ENCODE measurements at places on chromosomes 2 and 18.

DNA sequence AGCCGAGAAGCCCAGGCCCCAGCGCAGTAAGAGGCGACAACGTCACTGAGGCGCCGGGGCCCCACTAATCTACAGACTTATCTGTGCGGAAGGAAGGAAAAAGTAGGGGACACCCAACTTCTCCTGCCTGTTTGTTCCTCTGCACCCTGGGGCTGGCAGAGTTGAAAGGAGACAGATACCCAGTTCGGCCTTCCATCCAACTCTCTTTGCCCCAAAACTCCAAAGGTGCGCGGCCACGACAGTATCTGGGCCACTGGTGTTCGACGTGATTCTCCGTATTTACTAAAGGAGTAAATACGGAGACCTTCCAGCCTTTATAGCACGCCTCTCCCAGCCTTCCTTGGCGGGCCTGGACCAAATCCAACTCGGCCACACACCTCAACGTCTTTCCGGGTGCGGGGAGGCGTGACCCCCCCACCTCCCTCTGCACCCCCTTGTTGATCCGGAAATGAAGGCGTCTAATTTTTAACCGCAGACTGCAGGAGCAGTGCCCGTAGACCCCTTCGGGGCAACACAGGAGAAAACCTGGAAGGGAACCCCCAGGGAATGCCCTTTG is 1.6 kb downstream of the SMAD7 start:
- DNase-seq, result peak; percentile 66

DNA sequence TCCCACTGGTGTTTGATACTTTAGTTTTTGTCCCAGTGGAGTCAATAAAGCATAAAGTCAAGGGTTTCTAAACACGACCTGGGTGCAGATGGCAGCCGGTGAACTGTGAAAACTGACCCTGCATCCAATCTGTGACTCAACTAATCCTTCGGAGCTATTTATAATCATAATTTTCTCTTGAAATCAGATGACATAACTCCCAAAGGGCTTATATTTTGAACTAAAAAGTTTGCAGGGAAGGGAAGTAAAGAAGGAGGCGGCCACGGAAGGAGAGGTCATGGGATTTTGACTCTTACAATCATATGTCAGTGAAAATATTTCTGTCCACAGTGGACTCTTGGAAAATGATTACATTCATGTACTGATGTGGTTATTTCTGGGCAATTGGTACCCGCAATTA is 178.5 kb downstream of the PDE1A start:
- DNase-seq, result no peak

DNA sequence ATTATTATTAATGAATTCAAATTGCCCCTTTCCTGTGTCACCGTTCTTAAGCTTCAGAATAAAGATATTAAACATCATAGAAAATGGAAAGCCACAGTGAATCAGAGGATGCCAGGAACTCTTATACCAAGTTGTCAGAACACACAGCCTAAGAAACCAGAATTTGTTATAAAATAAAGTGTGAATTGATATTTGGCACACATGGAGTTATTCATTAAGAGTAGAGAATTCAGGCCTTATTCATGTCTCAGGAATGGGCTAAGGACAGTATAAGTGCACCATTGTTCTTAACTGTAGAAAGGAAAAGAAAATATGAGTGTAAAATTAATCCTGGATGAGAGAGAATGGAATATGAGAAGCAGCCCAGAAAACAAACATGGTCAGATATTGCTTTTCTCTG is 86.7 kb upstream of the ATP8B1 start:
- DNase-seq, result no peak

DNA sequence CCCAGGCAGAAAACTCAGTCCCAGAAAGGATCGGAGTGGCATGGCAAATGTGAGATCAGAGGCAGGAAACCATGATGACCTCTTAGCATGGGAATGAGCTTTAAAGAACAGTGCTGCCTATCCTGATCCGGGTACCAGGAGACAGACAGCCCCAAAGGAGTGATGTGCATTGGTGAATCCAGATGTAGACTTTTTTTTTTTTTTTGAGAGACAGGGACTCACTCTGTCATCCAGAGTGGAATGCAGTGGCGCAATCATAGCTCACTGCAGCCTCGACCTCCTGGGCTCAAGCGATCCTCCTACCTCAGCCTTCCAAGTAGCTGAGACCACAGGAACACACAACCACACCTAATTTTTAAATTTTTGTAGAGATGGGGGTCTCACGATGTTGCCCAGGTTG is 122.7 kb downstream of the VAPA start:
- no peak for DNase-seq

- DNase-seq, result no peak
Observed at GRCh38 chr2:54348646-54349045, 92.6 kb upstream of the TSPYL6 start.

DNA sequence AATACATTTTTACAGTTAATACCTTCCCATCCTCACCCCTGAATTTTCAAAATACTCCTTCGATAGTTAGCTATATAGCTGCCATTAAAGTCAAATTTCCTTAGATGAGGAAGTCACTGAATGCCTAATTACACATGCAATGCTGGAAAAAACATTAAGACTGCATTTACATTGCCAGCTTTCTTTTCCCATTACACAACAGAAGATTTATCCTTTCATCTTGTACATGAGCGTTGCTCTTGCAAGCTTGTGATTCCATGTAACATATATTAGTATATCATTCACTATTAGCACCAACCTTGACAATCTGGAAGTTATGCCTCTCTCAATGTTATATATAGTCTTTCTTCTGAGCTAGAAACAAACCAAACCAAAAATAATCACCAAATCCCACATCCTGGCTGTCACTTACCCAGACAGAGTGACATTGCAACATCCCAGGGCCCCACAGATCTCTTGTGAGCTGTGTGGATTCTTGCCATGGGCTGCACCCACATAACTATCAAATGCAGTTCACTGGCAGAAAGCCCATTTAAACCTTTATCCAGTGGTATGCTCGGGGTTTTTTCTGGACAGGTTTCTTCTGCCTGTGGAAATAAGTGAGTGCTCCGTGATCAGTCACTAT is 79.2 kb upstream of the PAPOLG start:
- no peak for DNase-seq

GRCh38 chr2:210686401-210686800 is 130.0 kb downstream of the CPS1 start:
- no peak for DNase-seq

- no peak for DNase-seq
Observed at GRCh38 chr2:188345020-188345419, 53.3 kb downstream of the GULP1 start.

DNA sequence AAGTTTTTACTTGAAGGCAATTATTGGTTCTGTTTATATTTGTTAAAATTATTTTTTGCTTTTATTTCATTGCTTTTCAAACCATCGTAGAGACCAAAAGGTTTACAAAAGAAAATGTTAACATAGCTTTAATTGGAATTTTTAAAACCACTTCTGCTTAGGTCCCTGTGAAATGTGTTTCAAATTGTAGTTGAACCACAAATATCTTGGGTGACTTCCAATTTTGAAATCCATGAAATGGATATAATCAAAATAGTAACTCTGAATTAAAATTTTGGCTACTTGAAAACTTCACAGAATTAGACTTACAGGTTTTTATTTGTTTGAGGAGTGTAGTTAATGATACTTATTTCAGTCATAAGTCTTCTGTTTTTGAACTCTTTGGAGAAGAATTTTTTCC is 3.1 kb upstream of the SPAG16 start:
- no peak for DNase-seq

GRCh38 chr2:6369266-6369665 is 496.4 kb downstream of the CMPK2 start:
- no peak for DNase-seq

DNA sequence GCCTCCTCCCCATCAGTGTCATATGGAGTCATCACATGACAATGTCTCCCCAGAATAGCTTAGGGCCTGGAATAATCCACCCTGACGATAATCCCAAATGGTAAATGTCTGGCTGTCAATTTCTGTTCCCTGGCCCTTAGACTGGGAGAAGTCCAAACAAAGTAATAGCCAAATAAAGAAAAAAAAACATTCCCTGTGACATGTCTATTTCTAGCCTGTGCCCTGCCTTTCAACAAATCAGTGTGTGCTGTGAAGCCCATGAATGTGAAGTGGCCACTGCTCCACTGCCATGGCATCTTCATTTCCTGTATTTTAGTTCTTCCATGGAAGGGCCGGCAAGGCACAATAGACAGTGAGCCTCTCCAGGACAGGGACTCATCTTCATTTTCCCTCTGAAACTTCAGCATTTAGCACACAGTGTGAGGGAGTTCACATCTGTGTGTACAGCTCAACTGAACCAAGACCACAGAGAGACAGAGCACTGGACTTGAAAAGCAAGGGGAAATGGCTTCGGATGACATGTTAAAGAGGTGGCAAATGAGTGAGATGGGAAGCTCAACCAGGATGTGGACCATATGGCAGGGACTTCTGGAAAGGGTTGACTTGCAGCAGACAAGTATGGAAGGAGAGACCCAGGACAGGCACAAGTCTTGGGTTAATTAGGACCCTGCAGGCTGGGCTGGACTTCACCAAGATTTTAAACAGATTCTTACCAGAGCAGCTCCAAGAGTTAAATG is 140.0 kb downstream of the ANTXR1 start:
- no peak for DNase-seq

DNA sequence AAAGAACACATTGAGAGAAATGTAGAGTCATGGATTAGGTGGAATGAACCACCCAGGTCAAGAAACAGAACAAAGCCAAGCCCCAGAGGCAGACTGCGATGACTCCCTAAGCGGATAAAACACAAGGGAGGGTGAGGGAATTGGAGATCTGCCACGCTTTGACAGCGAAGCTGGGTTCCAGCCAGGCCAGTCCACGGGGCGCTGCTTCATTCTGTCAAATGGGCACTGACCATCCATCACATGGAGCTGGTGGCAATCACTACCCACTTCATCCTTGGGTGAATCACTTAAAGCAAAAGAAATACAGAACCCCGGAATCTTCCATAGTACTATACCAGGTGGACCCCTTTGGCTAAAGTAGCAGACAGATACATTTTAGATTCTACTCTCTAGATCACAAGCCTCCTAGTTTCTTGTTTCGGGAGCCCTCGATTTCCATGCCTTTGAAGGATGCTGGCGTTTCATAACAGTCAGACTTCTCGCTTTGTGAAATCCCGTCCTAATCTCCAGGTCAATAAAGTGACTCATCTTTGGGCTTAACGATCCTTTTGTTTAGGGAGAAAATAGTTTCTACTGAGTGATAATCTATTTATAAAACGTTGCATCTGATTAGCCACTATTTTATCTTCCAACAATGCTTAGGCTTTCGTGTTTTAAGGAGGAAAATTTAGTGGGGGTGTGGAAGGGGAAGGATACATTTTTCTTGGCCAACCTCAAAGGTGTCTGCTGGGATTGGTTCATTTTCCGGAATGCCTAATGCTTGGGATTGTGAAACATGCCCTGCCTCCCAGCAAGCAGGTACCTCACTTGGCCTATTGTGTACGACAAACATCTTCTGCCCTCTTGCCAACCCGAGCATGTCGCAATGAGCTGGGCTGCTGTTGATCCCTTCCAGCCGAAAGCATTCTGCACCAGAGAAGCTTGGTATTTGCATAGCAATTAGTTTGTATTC is 44.1 kb upstream of the HDAC4 start:
- DNase-seq, result peak; percentile 84

- DNase-seq, result no peak
Observed at GRCh38 chr18:48599391-48599790, 60.6 kb downstream of the CTIF start.

- no peak for DNase-seq
Observed at GRCh38 chr2:210477496-210477895, 937 bp upstream of the LANCL1 start.

- DNase-seq, result no peak
Observed at GRCh38 chr2:69831354-69831905, 2.0 kb downstream of the GMCL1 start.

DNA sequence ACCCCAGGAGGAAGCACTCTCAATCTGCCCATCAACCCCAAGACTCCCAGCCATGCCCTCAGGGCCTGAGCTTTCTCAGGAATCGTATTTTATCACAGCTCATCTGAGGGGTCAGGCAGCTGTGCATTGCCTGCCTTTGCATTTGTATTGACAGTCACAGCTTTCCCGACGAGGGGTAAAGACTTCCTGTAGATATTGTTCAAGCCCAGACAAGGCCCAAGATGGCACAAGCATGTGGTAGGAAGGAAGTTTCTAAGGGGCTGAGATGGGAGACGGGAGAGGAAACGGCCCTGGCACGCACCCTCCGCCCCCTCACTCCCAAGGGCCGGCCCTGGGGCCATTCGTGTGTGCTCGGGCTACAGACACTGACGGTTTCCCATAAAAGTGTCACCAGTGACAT is 34.2 kb upstream of the PRLH start:
- DNase-seq, result no peak

DNA sequence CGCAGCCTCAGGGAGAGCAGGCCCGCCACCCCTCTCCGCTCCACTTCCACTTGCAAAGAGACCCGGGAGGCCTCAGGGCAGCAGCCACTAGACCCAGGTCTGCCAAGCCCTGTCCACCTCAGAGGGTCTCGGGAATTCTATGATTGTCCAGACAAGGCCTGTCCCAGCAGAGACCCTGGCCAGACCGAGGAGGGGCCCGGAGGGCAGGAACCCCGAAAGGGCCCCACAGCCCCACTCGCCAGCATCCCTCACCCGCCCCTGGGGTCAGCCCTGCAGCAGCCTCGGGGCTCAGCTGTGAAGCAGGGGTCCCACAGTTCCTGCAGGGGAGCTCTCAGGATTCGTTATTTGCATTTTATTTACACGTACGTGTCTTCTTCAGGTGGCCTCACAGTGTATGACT is 269.5 kb downstream of the EIPR1 start:
- DNase-seq, result no peak

- DNase-seq, result no peak
Observed at GRCh38 chr2:151299920-151300539, 10.6 kb upstream of the NMI start.

GRCh38 chr2:223503746-223504145 is 98.4 kb downstream of the SCG2 start:
- DNase-seq, result no peak

DNA sequence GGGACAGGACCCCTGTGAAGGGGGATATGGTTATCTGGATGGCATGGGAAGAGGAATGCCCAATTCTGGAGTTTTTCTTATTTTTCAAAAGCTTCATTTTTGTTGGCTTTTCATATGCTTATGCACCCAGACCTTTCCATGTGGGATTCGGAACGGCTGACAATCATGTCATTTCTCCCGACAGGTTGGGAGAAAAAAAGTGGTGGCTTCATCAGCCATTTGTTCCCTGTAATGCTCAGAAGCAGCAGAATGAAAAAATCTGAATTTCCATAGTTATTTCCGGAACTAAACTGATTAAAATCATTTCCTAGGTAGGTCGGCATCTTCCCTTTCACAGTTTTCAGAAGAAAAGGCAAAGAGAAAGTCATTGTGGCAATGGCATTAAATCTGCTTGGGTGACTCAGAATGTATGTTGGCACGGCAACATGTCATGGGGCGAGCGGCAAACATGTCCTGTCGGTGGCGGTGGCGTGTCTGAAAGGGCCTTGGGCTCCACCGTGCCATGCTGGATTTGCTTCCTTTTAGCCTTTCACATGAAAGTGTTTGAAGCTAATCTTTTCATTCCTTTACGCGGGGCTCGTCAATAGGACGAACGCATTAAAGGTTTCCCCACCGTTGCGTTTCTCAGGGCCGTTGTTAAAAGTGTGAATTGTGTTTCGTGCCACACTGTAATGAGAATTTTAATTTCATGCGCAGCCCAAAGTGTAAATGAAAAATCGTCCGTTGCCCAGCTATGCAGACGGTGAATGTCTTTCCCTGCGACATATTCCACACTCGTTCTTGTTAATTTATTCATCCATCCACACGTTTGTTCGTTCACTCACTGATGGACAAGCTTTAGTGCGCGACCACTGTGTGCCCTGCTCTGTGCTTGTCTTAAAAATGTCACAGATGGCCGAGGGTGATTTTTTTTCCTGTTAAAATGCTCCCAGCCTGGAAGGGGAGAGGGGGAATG is 18.5 kb downstream of the ACKR3 start:
- DNase-seq, result no peak

- no peak for DNase-seq
Observed at GRCh38 chr2:209977386-209978239, 24.8 kb upstream of the RPE start.
